Fibroblast of skin of right quadriceps (primary cell): ENCODE measurements at places on chromosomes 7 and 10.

- peak; percentile 96 for DNase-seq
Measured at GRCh38 chr10:76282061-76283025, 850.9 kb downstream of the LRMDA start.

- no peak for DNase-seq
Measured at GRCh38 chr10:73920089-73920488, 9.2 kb downstream of the PLAU start.

DNA sequence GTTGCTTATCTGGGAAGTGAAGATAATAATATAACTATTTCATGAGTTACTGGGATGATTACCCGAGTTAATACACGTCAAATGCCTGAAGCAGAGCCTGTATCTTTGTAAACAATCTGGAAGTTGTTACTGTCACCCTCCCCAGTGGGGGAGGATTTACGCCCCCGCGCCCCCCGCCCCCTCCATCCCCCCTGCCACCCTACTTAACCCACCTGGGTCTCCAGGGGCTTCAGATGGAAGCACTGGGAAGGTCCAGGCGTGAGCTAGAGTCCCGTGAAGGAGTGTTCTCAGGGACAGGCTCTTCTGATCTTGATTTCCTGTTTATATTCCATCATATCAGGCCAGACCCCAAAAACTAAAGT is 691 bp upstream of the PPA1 start:
- DNase-seq, result no peak

GRCh38 chr7:151439855-151440798 is at the start of gene CRYGN:
TSS of gene CRYGN (minus strand) at chr7:151440141. CDS start at chr7:151439917, 224 bp downstream.
- DNase-seq, result no peak

DNA sequence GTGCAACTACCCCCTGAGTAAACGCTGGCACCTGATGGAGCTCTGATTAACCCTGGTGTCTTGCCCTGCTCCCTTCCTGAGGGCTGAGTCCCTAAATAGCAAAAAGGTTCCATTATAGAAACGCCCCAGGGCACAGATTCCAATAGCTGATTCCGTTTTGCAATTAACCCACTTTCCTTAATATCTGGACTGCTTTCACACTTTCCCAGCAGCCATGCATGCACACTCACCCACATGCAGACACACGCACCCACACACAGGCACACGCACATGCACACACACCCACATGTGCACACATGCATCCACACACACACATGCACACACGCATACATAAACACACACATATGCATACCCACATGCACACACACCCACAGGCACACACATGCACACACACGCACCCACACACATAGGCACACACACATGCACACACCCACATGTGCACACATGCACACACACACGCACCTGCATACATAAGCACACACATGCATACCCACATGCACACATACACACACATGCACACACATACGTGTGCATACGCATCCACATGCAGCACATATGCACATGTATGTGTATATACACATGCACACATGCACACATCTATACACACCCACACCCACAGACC is 129.3 kb downstream of the PAXIP1 start:
- DNase-seq, result no peak
